ENCODE measurements at places on chromosomes 12 and 14.

DNA sequence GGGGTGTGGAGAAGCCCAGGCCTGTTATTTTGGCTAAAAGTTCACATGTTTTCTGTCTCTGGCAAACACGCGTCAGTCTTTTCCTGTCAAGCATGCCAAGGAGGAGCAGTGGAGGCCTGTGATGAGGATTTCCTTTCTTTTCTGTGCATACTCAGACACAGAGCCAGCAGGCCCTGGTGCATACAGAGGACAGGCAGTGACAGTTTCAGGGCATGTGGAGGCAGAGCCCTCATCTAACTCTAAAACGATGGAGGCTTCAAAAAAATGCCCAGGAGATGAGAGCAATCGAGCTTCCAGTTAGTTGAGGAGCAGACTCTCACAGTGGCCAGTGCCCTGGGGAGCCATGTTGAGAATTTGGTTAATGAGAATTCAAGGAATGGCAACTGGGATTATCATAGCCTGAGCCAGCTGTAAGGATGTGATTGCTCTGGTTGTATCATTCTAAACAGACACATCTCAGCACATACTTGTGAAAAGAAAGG is 66.5 kb downstream of the TRAFD1 start:
- no peak for DNase-seq

DNA sequence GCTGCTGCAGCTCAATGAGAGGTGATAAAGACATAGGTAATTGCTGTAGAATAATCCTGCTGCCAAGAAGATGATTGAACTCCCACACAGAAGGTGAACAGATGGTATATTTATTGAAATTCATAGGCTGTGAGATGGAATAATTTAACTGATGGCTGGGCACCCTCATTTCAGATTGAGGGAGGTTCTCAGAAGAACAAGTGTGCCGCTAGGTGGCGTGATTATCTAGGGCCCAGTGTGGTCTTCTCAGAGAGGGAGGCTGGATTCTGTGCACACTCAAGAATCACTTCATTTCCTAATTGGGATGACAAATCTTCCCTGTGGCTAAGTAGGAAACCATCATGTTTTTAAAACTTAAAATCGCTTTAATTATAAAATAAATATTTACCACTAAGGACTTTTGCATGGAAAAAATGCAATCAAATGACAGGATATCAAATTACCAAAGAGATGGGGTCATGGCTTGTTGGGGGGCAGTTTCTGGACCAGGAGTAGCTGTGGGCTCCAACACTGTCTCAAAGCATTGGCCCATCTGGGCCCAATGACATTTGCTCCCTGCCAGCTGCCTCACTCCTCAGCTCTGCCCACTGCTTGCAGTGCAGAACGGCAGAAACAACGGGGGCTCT is 132.3 kb downstream of the SNAPC1 start:
- DNase-seq, result peak; percentile 85

DNA sequence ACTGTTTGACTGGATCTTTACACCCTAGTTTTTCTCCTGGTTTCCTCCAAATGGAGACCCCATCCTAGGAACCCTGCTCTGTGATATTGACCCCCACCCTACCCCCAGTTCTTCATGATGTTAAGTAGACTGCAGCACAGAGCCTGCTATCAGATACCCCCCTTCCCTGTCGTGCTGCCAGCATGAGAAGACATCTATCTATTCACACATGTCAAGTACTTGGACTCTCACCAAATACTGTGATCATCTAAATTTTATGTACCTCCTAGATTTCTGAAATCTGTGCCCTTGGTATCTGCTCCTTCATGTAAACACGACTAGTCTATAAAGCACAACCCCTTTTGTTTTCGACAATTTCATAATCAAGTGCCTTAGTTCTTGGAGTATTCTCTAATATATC is 38.9 kb downstream of the FERMT2 start:
- DNase-seq, result no peak

GRCh38 chr12:111425655-111426054 is 19.9 kb downstream of the SH2B3 start:
- no peak for DNase-seq

- DNase-seq, result no peak
Observed at GRCh38 chr12:95277139-95277538, 59.5 kb downstream of the VEZT start.

GRCh38 chr12:14774906-14775635 is 28.2 kb downstream of the WBP11 start:
- DNase-seq, result peak; percentile 51

DNA sequence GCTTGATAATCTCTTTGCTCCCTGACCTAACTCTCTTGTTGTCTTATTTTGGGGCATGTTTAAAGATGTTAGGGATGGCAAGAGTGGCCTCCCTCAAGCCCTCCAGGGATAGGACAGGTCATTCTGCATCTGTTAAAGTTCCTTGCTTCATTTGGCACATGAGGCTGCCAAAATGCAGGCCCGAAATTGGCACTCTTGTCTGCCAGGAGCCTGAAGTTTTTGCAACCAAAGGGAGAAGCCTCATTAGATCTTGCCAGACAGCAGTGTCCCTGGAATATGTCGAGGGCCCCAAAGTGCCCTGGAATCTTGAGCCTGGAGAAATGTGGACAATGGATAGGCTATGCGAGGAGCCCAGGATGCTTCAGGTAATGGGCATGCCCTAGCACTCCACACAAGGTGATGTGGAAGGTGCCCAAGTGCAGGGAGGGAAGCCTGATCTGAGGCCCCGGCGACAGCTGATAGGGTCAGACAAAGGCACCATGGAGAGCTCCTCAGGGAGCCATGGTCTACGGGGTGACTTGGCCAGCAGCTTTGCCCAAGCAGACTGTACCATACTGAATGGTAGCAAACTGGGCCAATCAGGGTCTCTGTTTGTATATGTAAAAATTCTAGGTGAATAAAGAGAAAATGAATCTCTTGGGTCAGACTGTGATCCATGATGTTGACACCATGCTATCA is 173.0 kb upstream of the WSCD2 start:
- no peak for DNase-seq

DNA sequence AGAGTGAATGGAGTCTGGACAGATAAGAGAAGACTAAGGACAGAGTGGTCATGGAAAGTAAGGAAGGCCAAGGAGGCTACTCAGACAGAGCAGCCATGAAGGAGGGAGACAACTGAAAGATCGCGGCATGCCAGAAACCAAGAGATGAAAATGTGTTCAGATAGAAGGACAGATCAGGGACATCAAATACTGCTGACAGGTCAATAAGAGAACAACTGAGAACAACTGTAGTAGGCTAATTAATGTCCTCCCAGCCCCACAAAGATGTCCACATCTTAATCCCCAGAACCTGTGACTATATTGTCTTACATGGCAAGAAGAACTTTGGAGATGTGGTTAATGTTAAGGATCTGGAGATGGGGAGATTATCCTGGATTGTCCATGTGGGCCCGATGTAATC is 15.0 kb upstream of the HELB start:
- DNase-seq, result no peak

Measured in neural progenitor cell (in vitro differentiated cells).